GM10248 (cell line): ENCODE measurements at places on chromosomes 5 and 9.
A peak's percentile ranks its signal among the peaks of the same experiment; 100 is the strongest.

GRCh38 chr5:58940446-58940845 lies 357.6 kb downstream of the RAB3C start:
- no peak for DNase-seq

DNA sequence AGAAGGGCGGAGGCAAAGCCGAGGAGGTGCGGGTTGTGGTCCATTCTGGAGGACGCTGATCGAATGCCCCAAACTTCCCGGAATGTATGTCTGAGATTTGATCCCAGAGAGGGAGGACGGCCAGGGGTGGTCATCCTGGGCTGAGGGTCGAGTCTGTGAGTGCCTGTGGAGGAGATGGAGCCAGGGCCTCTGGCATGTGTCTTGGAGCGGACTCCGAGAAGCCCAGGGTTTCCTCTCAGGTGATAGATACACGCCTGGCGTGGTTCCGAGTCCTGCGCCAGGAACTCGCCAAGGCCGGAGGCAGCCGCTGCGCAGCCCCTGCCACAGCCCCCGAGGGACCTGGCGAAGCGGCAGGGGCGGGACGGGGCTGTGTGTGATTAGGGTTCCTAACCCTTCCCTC lies 363 bp downstream of the ZNF454 start:
- DNase-seq, result no peak

DNA sequence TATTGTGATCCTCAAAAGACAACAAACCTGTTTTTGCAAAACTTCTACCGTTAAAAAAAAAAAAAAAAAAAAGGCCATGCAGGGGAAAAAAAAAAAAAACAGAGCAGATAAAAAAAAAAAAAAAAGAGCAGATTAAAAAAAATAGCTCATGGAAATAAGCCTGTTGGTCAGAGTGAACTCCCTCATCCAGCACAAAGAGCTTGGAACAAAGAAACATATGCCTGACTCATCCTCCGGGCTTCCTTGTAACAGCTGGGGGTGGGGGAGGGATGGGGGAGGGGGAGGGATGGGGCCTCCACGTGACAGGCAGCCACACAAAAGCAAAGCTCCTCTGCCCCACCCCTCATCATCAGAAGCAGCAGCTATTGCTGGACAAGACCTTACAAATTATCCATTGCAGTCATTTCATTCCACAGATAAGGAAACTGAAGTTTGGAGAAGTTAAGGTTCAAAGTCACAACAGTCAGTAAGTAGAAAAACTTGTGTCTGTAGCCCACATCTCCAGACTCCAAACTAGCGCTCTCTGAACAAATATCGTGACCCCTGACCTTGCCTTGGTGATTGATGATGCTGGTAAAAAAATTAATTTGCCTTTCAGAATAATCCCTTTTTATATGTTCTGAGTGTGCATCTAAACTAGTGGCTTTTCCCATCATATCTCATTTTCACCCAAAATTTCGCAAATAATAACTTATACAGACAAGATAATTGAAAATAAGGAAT lies 38.9 kb downstream of the SLC35D2 start:
- no peak for DNase-seq

- no peak for DNase-seq
Measured at GRCh38 chr9:20725675-20726074, 41.6 kb downstream of the FOCAD start.

DNA sequence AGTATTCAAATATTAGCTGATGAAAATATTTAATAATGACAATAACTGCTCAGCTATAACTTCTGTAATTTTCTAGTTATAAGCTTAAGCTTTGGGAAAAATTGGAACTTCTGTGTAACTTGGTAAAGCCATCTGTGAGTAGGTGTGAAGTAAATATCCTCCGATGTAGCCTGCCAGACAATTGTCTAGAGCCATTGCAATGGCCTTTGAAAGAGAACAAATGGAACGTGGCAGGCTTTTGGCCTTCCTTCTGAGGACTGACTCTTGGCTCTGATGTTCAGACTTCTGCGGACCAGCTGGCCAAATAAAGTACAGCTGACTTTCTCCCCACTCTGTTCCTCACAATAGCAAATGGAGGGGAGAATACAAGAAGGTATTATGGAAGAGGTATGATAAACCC lies 203.4 kb upstream of the NMUR2 start:
- DNase-seq, result no peak

GRCh38 chr9:116935149-116935897 lies 248.2 kb downstream of the TRIM32 start:
- no peak for DNase-seq

DNA sequence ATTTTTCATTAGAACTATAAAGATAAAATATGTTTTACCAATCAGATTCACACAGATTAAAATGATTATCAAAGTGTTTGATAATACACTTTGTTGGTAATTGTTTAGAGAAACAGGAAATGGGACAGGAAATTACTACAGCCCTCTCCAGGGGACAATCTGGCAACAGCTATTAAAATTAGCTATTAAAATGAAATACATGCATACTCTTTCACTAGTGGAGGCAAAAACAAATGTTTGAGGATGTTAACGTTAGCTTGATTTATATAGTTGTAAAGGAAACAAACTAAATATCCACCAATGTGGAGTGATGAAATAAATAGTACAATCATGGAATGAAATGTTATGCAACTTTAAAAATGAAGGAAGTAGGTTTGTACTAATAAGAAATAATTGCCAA lies 53.7 kb downstream of the TARS1 start:
- no peak for DNase-seq

DNA sequence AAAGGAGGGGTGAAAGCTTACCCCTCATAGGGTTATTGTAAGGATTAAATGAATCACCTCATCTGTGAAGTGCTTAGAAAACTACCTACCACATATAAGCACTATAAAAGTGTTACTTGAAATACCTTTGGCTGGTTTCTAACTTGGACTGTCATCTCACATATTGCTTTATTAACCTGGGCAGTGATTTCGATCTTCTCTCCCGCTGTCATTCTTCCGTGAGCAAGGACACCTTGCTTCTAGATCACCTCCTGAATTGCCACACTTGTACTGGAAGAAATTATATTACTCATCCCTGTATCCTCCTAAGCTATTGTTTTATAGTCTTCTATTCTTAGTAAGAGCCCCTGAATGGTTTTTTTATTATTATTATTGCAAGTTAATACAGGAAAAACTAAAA lies 34.0 kb upstream of the GRAMD2B start:
- DNase-seq, result no peak

DNA sequence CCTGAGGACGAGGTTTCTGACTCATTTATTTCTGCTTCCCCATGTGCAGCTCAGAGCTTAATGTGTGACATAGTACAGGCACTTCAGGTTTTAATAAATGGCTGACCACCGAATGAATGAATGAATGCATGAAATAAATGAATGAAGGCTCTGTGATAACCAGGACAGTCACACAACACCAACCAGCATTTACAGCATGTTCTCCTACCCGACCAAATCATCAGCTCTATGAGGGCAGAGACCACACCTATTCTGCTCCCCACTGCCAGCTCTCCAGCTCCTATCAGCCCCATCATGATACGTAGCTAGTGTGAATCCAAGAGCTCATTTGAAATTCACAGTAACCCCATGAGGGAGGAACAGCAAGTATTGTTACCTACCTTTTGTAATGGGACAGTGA lies 4.8 kb downstream of the TMOD1 start:
- no peak for DNase-seq

DNA sequence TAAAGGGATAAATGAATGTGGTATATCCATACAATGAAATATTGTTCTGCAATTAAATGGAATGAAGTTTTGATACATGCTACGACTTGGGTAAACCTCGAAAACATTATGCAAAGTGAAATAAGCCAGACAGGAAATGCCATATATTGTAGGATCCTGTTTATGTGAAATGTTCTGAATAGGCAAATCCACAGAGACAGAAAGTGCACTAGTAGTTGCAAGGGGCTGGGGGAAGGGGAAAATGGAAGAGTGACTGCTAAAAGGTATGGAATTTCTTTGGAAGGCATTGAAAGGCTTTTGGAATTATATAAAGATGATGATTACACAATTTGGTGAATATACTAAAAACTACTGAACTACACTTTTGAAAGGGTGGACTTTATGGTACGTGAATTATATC lies 97.0 kb downstream of the FOXD1 start:
- DNase-seq, result no peak

- DNase-seq, result no peak
Measured at GRCh38 chr5:150431048-150431447, 18.3 kb upstream of the CD74 start.

GRCh38 chr9:129406278-129407225 lies 214.3 kb downstream of the C9orf50 start:
- no peak for DNase-seq

DNA sequence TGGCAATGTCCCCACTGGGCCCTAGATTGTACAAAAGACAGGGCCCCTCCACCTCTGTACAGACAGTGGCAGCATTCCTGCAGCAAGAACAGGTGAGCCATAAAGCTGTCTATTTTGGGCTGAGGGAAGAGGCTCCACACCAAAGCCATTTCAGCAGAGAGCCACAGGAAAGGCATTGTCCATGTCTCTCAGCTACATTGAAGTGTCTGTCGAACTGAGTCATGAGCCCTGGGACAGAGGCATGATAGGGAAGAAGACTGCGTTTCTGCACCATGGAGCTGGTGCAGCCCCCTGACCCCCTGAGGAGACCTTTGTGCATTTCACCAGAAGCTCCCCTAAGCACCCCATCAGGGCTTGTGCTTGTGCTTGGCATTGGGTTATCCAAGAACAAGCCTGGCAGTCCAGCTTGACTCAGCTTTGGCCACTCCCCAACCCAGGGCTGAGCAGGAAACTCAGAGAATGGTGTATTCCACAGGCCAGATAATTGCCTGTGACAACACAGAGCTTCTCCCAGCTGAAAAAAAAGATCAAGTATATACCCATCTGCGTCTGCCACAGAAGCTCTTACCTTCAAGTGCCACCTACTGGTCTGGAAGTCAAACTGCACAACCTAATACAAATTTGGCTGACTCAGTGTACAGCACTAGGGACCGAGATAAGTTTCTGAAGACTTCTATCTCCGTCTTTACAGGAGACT lies 5.9 kb upstream of the FRMD3 start:
- peak; percentile 63 for DNase-seq

DNA sequence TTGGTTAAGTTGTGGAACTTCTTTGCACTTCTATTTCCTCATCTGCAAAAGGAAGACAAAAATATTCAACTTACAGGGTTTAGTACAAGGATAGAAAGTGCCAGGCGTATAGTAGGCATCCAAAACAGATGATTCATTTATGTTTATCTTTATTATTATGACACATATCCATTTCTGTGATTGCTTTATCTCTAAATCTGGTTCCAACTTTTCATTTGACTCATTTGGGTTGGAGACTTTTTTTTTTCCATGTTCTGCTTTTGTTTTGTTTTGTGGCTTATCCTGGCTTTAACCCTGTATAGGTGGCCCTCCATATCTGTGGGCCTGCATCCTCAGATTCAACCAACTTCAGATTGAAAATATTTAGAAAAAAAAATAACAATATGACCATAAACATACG lies 186.7 kb upstream of the SLC24A2 start:
- DNase-seq, result no peak

GRCh38 chr9:131728961-131729360 lies 10.9 kb downstream of the RAPGEF1 start:
- no peak for DNase-seq

GRCh38 chr5:55869847-55870246 lies 18.7 kb downstream of the IL31RA start:
- no peak for DNase-seq

- DNase-seq, result no peak
Measured at GRCh38 chr5:2634399-2635176, 116.9 kb downstream of the IRX2 start.

DNA sequence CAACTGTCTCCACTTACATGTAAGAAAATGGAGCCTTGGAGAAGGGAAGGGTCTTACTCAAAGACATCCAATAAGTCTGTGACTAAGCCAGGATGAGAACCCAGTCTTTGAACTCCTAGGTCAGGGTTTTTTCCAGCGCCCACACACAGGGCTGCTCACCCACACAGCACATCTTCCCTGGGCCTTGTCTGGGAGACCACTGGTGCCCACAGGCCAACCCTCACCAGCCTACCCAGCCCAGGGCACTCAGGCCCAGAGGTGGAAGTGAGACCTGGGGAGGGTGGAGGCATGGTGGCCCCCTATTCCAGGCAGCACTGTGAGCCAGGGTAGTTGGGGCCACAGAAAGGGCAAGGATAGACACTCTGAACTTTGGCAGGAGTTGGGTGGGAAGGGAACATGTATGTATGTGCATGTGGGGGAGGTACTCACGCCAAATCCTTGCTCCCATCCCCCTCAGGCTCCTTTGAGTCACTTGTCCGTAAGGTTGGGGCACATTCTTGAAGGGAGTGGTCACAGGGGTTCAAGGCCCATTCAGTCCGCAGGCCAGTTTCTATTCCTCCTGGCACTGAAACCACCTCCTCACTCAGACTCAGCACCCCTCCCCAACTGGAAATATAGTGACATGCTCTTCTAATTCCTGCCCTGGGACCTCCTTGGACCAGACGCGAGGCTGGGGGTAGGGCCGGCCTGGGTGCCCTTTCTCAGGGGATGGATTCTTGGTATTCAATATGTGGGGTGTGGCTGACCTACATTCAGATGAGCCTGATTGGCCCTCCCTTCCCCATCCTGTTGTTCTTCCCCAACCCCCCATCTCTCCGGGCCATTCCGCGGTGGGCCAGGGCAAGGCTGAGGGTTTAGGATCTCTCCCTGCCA lies 2.9 kb upstream of the SLC4A9 start:
- no peak for DNase-seq

DNA sequence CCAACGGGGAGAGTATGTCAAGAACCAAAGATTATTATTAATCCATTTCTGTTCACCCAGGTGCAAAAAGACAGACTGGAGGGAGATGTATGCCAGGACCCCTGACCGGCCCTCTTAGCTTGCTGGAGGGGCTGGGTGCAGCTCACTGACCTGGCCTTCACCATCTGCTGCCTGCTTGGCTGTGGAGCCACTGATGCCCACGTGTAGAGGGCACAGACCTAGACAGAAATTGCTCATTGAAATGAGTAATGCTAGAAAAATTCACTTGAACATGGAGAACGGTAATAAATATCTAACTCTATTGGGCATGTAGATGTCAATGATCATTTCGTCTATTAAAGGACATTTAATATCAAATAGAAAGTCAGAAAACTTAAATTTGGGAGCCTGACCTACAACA lies 58.8 kb upstream of the ERCC6L2 start:
- no peak for DNase-seq
